ENCODE measurements at places on chromosomes 7 and 10.

GRCh38 chr7:134532954-134533218, 5.5 kb downstream of the AKR1B10 start:
- DNase-seq: no peak

DNA sequence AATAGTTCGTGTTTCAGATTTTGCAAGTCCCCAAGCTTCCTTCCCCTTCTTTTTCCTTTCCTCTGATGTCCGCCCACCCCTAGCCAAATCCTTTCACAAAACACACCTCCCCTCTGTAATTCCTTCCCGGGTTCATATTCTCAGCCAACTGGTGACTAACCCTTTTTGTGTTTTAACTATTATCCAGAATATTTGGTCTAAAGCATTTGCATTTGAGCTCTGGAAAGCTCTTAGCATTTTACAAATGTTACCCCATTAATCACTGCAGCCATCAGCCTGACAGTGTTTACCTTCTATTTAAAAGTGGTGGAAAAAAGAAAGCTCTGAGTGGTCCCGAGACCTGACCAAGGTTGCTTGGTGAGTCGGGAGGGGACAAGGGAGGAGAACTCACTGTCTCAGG, 139.0 kb downstream of the CREB5 start:
- no peak for DNase-seq

- peak; percentile 82 for DNase-seq
Observed at GRCh38 chr7:131188367-131189339, 139.0 kb upstream of the MKLN1 start.

DNA sequence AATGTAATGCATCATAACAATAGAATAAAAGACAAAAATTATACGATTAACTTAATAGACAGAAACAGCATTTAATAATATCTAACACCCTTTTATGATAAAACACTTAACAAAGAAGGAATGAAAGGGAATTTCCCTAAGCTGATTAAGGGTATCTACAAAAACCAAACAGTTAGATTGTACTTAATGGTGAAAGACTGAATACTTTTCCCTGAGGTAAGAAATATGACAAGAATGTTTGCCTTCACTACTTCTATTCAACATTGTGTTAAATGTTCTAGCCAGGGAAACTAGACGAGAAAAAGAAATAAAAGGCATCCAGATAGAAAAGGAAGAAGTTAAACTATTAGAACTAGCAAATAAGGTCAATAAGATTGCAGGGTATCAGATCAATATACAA, 276.9 kb downstream of the BAMBI start:
- no peak for DNase-seq

DNA sequence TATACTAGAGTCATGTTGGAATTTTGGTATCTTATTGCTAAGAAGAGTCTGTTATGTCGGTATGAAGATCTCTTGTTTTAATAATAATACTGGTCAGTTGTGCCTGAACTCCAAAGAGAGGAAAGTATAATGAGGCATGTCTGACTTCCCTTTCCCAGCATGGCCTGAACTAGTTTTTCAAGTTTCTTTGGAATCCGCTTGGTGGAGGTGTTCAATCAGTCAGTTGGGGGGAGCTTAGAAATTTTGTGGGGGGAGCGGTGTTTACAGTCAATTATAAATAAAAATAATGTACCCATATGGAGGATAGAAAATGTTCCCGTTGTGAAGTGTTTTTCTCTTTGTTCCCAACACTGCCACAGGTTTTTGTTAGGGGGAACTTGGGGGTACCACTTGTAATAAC, 1.5 kb upstream of the TRDMT1 start:
- no peak for DNase-seq

- DNase-seq: peak; percentile 39
Observed at GRCh38 chr7:87876869-87877234, 559 bp downstream of the DBF4 start.
